ENCODE measurements at places on chromosomes 3 and 15.

GRCh38 chr15:96395687-96396086 is 65.2 kb downstream of the NR2F2 start:
- DNase-seq, result no peak

- no peak for DNase-seq
Measured at GRCh38 chr3:52838561-52839267, 3.9 kb upstream of the MUSTN1 start.

- DNase-seq, result no peak
Measured at GRCh38 chr3:88996691-88997090, 110.7 kb upstream of the EPHA3 start.

DNA sequence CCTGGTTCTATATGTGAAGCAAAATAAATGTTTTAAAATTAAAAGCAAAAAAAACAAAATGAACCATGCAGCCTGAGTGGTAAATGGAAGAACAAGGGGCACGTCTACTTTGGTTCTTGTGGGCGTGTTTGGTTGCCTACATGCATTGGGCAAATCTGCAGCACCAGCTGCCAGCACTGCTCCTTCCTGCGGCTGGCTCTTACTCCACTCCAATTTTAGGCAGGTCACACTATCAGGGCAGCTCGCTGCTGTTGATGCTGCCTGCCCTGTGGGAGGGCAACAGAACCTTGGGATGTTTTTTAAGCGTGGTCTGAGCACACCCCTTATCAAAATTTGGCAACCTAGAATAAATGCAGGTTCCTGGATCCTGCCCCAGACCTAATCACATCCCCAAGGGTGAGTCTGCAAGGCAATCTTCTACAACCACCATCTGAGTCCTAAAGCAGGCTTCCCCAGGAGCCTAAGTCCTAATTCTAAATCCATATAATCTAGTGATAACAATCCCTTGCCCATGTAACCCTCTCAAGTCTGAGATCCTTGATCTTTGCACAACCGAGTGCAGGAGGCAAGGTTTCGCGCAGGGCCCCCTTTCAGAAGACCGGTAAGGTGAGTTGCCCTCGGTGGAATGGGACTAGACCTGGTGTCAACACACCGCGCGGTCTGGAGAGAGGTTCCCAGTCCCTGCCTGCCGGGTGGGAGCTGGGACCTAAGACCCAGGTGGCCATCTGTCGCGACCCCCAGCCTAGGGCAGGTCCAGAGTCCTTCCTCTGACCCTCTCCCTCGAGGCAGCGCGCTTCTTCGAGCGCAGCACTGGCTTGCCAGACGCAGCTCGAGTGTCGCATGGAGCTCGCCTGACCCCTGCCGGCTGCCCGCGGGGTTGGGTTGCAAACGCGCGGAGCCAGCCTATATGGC is 15.9 kb downstream of the IVD start:
- peak; percentile 84 for DNase-seq

- DNase-seq, result no peak
Measured at GRCh38 chr3:141699324-141699723, 38.8 kb upstream of the RNF7 start.

GRCh38 chr3:184864000-184864399 is 52.0 kb downstream of the VPS8 start:
- no peak for DNase-seq

- DNase-seq, result no peak
Measured at GRCh38 chr3:52431459-52432223, 13.3 kb downstream of the SEMA3G start.

DNA sequence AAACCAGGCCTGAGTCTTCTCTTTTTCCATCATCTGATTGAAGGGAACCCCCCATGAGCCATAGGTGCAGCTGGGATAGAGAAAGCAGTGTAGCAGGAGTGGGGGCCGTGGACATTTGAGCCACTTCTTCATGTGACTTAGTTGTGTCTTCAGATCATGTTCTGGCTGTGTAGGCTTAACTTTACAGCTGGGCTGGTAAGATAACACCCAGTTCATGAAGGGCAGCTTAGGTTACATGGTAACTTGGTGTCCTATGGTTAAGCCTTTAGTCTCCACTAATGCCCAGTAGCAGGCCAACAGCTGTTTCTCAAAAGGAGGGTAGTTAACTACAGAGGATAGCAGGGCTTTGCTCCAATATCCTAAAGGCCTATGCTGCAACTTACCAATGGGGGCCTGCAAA is 11.4 kb upstream of the SNRPN start:
- no peak for DNase-seq

Data from KBM-7 (cell line).